NK-92 treated with Interleukin-12 subunit alpha and Interleukin-12 subunit beta, amount 100 ng/mL, for 24 hours (cell line): ENCODE measurements at places on chromosomes 1 and 21.
A peak's percentile ranks its signal among the peaks of the same experiment; 100 is the strongest.

- DNase-seq = no peak
Observed at GRCh38 chr1:110645821-110646735, 28.7 kb downstream of the KCNA3 start.

DNA sequence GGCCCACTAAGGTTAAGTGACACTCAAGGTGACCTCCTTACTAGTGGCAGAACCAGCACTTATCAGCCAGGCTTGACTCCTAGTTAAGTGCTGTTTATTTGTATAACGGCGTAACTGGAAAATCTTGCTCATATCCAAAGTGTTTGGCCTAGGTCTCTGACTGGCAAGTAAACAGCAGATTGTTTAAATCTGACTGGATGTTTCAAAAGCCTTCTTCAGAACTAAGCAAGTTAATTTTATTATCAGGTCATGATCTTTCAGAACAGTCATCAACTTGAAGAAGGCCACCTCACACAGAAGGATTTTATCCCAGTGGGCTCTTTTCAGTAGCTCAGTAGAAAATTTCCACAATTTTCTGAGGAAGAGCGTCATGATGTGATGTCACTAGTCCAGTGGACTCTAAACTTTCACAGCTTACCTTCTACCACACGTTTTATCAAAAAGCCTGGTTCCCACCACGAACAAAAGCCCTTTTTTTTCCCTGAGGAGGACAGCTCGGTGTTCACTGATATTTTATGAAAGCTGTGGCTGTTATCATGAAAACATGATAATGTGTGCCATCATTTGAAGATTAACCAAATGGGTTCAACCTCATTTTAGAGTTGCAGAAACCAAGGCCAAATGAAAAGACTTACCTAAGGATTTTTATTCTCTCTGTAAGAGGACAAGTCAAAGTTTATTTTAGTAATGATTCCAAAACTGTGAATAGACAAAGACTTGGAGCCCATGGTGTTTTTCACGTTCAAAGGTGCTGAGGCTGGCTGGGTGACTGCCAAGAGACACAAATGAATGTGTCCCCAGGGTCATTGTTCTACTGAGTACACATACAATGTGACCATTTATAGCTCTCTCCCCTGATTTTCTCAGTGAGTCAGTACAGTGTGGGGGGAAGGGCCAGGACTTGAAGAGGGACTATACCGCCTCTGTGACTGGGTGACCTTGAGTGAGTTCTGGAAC lies 9.1 kb downstream of the SGIP1 start:
- no peak for DNase-seq

- no peak for DNase-seq
Observed at GRCh38 chr1:23930861-23931490, 17.8 kb upstream of the CNR2 start.

GRCh38 chr1:119981986-119982815 lies 85.9 kb upstream of the ADAM30 start:
- DNase-seq = no peak

DNA sequence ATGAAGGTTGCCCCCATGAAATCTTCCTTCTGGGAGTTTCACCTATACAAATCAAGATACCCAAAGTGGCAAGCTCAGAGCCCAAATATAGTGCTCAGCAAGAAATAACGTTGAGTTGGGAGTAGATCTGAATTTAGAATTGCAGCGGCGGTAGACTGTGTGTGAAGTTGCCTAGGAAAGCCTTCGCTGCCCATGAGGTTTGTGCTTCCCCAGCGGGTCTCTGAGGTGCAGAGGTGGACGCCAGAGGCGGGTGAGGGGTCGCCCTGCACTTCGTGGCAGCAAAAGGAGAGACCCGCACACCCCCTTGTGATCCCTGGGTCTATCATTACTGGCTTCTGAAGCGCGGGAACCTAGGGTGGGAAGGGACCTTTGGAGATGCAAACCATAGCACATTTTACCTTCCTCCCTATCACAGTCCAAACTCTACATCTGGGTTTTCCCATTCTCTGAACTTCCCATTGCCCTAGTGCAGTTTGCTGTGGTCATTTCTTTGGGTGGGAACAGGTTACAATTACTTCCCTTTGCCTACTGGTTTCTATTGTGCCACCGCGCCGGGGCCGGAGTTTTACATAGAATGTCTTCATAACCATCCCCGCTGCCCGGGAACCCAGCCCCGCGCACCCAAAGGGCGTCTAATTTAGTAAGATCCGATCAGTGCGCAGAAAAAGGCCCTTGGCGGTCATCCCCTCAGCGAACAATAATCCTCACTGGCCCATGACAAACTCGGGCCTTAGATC lies 5.2 kb downstream of the TBX15 start:
- DNase-seq = no peak

DNA sequence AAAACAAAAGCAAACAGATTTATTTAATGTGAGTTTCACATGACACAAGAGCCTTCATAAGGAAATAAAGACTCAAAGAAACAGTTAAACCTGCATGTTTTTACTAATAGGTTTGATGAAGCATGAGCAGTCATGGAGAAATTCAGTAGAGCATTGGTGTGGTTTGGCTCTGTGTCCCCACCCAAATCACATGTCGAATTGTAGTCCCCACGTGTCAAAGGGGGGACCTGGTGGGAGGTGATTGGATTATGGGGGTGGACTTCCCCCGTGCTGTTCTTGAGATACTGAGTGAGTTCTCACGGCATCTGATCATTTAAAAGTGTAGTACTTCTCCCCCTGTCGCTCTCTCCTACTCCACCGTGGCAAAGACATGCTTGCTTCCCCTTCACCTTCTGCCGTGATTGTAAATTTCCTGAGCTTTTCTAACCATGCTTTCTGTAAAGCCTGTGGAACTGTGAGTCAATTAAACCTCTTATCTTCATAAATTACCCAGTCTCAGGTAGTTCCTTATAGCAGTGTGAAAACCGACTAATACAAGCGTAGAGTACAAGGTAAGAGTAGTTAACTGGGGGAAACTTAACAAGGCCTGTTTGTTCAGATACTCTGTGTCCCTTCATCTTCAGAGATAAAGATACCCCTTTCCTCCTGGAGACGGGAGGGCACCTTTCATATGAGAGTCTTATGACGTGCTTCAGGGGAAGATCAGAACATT lies 354.8 kb downstream of the SIPA1L2 start:
- DNase-seq = no peak

DNA sequence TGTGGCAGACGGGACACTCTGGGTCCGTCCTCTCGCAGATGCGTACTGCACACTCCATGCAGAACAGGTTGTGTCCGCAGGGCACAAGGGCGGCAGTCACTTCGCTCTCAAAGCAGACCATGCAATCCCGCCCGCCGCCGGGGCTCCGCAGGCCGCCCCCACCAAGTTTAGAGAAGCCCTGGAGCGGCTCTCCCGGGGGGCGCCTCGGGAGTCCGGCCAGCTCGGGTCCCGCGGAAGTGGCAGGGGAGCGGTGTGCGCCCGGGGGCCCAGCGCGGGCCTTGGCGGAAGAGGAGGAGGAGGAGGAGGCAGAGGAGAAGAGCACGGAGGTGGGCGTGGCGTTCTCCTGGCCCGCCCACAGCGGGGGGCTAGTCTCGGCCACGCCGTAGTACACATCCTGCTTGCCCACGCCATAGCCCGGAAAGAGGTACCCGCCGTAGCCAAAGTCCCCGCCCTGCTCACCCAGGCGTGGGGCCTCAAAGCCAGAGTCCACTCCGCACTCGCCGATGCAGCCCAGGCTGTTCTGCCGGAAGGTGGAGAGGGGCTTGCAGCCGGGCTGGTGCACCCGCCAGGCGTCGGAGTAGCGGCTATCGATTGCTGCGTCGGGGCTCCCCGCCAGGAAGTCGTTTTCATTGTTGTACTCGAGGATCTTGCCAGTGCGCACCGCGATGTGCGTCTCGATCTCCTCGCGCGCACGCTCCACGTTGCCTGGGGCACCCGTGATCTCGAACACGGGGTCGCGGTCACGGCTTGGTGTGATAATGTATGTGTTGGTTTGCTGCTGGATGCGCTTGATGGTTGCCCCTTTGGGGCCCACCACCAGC lies 5.4 kb downstream of the MEX3A start:
- no peak for DNase-seq

GRCh38 chr1:242349636-242350035 lies 174.9 kb downstream of the PLD5 start:
- no peak for DNase-seq

DNA sequence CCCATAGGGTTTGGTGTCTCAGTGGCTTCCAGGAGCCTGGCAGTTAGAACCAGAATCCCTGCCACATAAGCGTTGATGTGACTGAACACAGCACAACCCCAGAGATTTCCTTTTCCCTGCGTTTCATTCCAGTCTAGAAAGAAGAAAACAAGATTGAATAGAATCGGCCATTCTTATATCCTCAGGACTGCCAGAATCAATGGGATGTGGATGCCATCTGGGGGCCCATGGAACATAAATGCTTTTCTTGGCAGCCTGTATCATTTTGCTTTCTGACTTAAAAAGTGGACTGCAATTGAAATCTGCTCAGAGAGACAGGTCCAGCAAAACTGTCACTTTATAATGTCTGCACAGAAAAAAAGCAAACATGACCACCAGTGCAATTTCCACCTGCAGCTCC lies 80.3 kb downstream of the DISC1 start:
- DNase-seq = no peak

DNA sequence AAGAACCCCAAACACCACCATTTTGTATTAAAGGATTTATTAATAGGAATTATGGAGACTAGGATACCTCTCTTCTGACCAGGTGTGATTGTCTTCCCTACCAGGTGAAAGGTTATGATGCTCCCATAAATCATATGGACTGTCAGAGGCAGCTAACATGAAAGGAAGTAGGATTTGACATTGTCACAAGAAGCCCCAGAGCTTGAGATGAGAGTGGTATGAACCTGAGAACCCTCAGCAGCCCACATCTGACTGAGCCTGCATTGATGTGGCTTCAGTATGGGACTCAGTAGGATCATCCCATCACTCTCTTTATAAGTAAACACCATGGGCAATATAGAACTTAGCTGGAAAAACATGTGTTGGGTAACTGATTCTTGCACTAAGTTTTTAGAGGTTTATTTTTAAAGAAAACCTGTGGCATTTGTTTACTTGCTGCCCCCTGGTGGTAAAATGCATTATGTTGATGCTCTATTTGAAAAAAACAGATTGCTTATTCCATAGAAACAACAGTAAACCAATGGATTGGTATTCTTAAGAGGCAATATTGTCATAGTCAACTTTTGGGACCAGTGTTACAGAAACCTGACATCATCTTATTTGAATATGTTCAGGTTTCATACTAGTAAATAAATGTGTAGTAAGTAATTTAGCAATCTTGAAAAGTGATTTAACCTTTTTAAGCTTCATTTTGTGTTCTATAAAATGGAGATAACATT lies 16.6 kb upstream of the CACYBP start:
- DNase-seq = no peak

GRCh38 chr1:232017057-232017456 lies 390.5 kb downstream of the DISC1 start:
- DNase-seq = no peak

DNA sequence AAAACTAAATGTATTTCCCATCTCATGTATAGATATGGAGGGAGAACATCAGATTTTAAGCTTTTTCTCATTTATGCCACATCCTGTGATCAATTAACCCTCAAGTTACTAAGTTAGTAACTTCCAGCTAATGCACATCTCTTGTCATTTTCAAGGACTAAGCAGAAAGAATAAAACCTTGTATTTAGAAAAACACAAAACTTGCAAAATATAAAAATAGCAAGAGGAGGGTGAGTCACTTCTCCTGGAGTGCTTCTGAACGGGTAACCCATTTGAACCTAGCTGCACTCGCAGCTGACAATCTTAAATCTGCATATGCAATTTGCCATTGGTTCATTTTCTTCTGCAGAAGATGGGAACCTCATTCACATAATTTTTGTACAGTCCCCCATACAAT lies 500.5 kb downstream of the SETD4 start:
- no peak for DNase-seq

GRCh38 chr1:93081716-93082115 lies 2.6 kb downstream of the MTF2 start:
- no peak for DNase-seq

GRCh38 chr1:59378621-59379370 lies 81.9 kb downstream of the FGGY start:
- DNase-seq = no peak

- DNase-seq = no peak
Observed at GRCh38 chr1:84277343-84278059, 24.0 kb upstream of the SAMD13 start.

GRCh38 chr1:31815752-31816500 lies at the start of gene SPOCD1:
TSS of gene SPOCD1 (minus strand) at chr1:31816022. CDS start at chr1:31815333, 689 bp downstream.
- DNase-seq = peak; percentile 70

DNA sequence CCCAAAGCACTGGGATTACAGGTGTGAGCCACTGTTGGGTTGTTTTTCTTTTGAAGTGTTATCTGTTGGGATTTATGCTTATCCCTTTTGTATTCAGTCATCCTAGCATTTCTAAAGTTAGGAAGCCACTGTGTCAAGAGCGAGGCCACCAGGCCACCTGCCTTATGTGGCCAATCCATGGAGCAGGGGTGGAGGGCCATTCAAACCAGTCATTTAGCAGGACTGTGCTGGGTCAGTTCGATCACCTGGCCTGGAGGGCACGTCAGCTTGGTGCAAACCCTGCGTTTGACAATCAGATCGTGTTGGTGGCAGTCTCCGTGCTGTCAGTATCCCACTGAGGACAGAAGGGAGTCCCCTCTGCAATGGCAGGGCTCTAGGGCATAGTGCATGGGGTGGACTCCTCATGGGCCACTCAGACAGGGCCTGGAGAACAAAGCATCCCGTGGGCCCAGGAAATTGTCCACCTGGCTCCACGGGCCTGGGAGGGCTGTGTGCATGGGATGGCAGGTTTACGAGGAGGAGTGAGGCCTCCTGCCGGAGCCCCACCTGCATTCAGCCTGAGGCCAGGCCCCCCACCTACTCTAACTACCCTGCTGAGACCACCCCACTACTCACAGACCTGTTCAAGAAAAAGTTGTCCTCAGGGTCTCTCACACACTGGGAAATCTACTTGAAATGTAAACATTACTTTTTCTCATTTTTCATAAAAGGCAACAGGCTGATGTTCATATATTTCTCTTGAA lies 242.3 kb downstream of the SDCCAG8 start:
- DNase-seq = no peak

GRCh38 chr1:171576144-171576543 lies 45.9 kb upstream of the MYOCOS start:
- DNase-seq = no peak

GRCh38 chr1:34885405-34886247 lies 26.1 kb upstream of the SMIM12 start:
- no peak for DNase-seq

DNA sequence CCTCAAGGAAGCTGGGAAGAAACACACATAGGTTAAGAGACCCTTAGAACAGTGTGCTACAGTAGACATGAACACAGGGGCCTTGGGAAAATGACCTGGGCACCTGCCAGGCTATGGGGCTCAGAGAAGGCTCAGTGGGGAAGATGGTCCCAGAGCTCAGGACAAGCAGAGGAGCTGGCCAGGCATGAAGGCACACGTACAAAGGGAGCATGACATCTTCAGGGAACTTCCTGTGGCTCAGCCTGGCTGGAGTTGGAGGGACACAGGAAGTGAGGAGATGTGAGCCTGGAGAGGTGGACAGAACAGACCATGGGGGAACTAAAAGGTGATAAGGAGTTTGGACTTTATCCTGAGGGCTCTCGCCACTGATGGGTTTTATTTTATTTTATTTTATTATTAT lies 3.8 kb upstream of the SLC50A1 start:
- DNase-seq = no peak

- no peak for DNase-seq
Observed at GRCh38 chr1:112971006-112971405, 15.0 kb upstream of the SLC16A1 start.
